ENCODE measurements at places on chromosomes 2 and 18.

- no peak overlapping the region for H3K4me3 ChIP-seq
- H3K36me3 ChIP-seq: no peaks in the 10 kb centered on the region
- H3K27me3 ChIP-seq: no peaks in the 10 kb centered on the region
- H3K27ac ChIP-seq: no peak overlapping the region
- no peaks in the 10 kb centered on the region for H3K4me1 ChIP-seq
- no peak for DNase-seq
Measured at GRCh38 chr2:115560666-115561065, 1118.2 kb downstream of the DPP10 start.

DNA sequence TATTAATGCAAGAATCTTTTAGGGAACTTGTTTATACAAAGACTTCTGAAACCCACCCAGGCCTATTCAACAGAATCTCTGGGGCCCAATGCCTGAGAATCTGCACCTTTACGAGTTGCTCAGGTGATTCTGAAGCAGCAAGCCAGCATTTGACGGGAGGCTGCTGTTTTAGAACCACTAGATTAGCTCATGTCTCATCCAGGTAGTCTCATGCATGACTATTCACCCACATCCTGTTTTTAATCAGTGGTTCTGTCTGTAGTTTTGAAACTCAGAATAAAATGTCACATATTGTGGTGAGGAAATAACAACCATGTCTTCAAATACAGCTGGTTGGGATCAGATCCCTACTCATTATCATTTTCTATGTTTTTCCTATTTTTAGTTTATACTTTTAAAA, 39.5 kb downstream of the CYTIP start:
- H3K4me3 ChIP-seq: no peak overlapping the region
- H3K27me3 ChIP-seq: no peaks in the 10 kb centered on the region
- H3K4me1 ChIP-seq: no peaks in the 10 kb centered on the region
- no peak for DNase-seq
- H3K27ac ChIP-seq: no peak overlapping the region
- no peaks in the 10 kb centered on the region for H3K36me3 ChIP-seq

- no peak overlapping the region for H3K27ac ChIP-seq
- no peak for DNase-seq
- no peak overlapping the region for H3K4me3 ChIP-seq
- H3K36me3 ChIP-seq: no peaks in the 10 kb centered on the region
Measured at GRCh38 chr2:118207889-118208288, 119.6 kb downstream of the INSIG2 start.

DNA sequence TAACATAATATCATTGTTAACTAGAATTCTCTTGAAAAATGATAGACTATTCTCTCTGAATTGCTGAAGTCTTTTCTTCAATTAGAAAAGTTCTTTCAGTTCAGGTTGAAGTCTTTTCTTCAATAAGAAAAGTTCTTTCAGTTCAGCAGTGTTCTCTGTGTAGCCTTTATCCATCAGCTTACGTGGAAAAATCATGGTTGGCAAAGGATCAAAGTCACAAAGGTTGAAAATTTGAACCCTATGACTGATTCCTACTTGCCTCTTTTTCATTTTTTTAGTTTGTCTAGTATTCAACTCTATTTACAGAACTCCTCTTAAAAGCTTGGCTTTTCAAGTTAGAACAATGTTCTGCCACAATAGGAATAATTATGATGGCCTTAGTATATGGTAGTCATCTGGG, 25.8 kb downstream of the CAVIN2 start:
- H3K4me3 ChIP-seq: no peak overlapping the region
- no peak overlapping the region for H3K27ac ChIP-seq
- H3K36me3 ChIP-seq: no peaks in the 10 kb centered on the region

DNA sequence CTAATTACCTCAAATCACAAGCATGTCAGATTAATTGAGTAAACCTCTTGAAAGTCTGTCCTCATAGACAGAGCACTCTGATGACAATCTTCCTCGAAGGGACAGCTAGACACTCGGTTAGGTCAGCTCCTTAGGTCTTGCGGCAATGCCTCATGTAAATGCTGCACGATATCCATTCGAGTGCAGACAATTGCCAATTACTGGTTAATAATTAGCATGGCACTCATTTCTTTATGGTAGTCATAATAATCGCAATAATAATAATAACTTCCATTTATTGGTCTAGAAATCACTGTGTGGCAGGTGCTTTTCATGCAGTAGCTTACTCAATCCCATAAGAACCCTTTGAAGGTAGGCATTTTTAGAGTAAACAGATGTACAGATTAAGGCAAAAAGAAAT, 44.7 kb upstream of the DSC1 start:
- no peaks in the 10 kb centered on the region for H3K27me3 ChIP-seq
- peaks cover 31% of the 10 kb centered on the region for H3K4me1 ChIP-seq
- no peaks in the 10 kb centered on the region for H3K36me3 ChIP-seq
- H3K27ac ChIP-seq: no peak overlapping the region

GRCh38 chr2:71389384-71390072, 57.9 kb downstream of the ZNF638 start:
- no peak overlapping the region for H3K27ac ChIP-seq
- DNase-seq: no peak
- no peak overlapping the region for H3K4me3 ChIP-seq
- no peaks in the 10 kb centered on the region for H3K4me1 ChIP-seq
- H3K36me3 ChIP-seq: peaks cover 53% of the 10 kb centered on the region
